ENCODE measurements at places on chromosomes 1 and 21. TPM values are rescaled to one million over a fixed set of nuclear protein-coding genes. Genes with fewer than 3 reads are reported as not detected.

Gene ZNF593OS
- not detected for total RNA-seq

Gene SLC1A7
- total RNA-seq: 1.2 TPM

Gene MROH9
- not detected for total RNA-seq

Gene ASTN1
- under 0.01 TPM for total RNA-seq

Gene PINK1
- 131 TPM for total RNA-seq

Gene KLF17
- 0.17 TPM for total RNA-seq

Gene S100A8
- not detected for total RNA-seq

Gene TCEANC2
- total RNA-seq: 5.8 TPM

Measured in smooth muscle cell of trachea (primary cell).